Natural killer cell (primary cell): ENCODE measurements at places on chromosomes 1 and 21.

DNA sequence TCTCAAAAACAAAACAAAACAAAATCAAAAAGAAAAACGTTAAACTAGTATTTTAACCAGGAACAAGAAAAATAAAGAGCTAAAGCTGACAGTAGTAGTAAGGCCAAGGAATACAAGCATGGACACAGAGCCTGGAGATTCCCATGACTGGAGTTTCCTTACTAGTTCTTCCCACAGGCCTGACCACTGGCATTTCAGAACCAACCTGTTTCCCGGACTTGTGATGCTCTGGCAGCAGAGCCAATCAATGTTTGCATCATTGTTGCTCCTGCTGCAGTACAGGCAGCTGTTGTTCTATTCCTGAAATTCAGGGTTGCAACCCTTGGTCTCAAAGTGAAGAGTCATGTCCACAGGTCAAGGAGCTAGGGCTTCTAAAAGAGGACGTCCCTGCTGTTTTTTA lies 111.3 kb upstream of the WARS2 start:
- DNase-seq = no peak

DNA sequence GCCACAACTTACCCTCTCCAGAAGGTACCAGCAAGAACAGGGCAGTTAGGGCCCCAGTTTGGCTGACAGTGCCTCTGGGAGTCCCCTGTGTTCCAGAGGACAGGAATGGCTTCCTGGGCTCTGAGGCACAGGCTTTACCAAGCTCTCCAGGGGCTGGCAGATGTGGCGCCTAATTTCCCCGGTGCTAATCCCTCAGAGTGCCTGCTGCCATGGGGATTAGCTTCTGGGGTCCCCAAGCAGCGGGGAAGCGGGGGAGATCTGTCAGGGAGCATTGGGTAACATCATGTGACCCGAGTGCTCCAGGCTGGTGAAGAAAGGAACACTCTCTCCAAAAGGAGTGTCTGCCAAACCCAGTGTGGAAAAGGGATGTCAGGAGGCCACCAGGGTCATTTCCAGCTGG lies at the start of gene LACTBL1:
Gene LACTBL1 (minus strand): TSS at position 107 of the 400 bp plus-strand sequence. CDS start 550 bp downstream, outside the sequence.
- no peak for DNase-seq

GRCh38 chr1:8721679-8722324 lies 95.6 kb downstream of the RERE start:
- DNase-seq = no peak

GRCh38 chr1:247435030-247435758 lies 19.2 kb downstream of the NLRP3 start:
- no peak for DNase-seq

GRCh38 chr1:50523548-50523947 lies 100.3 kb upstream of the DMRTA2 start:
- DNase-seq = no peak

DNA sequence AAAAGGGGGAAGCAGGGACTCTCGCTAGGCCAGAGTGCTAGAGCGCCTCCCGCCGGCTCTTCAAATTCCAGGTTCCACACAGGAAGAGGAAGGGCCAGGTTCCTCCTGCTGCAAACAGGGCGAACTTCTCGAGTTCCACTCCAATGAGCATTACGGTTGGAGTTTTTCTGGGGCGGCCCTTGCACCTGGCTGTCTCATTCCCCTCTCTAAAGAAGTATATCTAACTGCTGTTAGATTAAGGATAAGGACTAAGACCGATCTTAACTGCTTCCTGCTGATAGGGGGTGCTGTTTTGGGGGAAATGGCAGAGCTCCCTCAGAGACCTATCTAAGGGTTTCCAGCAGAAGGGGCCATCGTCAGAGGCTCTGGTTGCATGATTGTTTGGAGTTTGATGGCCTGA lies 138.0 kb downstream of the RABGAP1L start:
- no peak for DNase-seq

DNA sequence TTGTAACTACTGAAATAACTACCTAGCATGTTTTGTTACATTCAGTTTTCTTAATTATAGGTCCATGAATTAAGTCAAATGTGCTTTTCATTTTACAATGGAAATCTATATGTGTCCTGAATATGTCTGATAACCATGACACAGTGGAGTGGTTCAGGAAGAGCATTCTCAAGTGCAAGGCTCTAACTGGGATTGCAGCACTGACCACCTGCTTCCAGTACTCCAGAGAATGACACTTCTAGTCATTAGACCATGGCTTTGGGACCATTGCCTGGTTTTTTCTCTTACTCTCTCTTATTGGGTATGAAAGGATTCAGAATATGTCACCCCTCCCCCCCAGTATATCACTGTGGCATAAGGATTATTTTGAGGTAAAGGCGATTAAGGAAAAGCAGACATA lies 204.9 kb upstream of the CACYBP start:
- no peak for DNase-seq

DNA sequence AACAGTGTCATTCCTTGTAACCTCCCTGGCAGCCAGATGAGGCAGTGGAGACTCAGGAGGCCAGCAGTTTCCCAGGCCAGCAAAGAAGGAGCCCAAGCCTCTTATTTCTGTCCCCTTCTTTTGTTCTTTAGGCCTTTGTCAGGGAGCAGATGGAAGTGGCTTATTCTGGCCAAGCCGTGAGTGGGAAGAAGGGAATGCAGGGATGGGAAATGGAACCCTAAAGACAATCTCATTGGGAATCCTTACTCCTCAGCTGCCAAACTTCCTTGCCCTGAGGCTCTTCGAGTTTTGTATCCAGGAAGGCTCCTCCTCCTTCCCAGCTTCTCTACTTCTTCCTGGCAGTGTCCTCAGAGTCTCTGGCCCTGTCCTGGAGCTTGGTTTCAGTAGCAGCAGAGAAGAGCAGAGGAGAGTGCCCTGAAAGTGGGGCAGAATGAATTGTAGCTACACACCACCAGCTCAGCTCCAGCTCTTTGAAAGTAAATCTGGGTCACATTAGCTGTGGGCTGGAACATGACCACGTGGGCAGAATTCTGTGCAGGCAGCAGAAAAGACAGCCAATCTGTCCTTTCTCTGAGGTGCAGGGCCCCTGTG lies 63.9 kb downstream of the NDUFS5 start:
- DNase-seq = no peak

DNA sequence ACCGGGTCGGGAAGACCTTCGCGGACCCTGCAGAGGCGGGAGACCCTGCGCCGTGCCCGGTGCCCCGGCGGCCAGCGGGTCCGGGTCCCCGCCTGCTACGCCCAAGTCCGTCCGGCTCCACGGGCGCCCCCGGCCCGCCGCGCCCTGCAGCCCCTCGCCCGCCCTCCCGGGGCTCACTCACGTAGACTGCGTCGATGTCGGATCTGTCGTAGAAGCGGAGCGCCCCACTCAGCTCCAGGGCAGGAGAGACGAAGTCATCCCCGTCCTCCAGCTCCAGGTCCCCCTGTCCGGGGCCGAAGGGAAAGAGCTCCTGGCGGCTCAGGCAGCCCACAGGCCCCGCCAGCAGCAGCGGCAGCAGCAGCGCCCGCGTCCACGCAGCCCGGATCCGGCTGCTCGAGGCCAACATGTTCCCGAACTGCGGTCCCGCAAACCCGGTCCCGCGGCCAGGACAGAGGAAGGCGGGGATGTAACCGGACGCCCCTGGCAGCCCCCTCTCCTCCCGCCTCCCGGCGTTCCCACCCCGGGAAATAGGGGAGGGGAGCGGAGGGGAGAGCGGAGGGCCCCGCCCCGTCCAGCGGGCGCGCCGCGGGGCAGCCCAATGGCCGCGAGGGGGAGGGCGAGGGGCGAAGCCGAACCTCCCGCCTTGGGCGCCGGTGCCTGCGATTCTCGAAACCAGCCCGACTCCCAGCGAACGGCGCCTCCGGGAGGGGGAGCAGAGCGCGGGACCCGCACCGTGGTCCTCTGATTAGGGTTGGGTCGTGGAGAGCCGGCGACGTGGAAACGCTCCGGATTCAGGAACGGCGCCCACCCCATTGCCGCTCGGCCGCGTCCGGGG lies at the start of gene NID1:
Gene NID1 (minus strand): TSS at position 417 of the 835 bp plus-strand sequence. CDS start 11 bp downstream, at position 406.
- DNase-seq = peak; percentile 23

- DNase-seq = no peak
Observed at GRCh38 chr1:14738235-14738634, 139.8 kb downstream of the KAZN start.

DNA sequence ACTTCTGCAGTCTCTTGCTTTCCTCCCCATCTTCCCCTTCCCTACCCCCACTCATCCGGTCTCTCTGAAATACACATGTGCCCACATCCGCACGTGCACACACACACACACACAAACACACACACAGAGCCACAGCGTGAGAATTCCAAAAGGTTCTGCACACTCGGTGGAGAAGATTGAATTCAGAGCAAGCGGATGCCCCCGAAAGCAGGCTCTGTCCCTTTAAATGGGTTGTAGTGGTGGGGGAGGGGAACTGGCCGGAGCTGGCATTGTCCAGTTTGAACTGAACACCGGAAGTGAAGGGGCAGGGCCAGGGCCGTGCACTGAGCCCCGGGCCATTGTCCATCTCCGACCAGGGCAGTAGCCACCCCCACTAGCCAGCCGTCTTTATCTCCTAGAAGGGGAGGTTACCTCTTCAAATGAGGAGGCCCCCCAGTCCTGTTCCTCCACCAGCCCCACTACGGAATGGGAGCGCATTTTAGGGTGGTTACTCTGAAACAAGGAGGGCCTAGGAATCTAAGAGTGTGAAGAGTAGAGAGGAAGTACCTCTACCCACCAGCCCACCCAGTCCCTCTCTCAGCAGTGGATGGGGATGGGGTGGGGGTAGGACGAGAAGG lies 1.3 kb upstream of the LIN28A start:
- DNase-seq = peak; percentile 42

GRCh38 chr1:114088392-114089299 lies 65.0 kb downstream of the SYT6 start:
- no peak for DNase-seq
